ENCODE measurements at places on chromosomes 11 and 22.

- no peak for DNase-seq
These were observed 86.0 kb downstream of the MAML2 start for GRCh38 chr11:96257036-96257435.

- DNase-seq: no peak
These were observed 513.0 kb downstream of the SOX6 start for GRCh38 chr11:15843309-15843872.

DNA sequence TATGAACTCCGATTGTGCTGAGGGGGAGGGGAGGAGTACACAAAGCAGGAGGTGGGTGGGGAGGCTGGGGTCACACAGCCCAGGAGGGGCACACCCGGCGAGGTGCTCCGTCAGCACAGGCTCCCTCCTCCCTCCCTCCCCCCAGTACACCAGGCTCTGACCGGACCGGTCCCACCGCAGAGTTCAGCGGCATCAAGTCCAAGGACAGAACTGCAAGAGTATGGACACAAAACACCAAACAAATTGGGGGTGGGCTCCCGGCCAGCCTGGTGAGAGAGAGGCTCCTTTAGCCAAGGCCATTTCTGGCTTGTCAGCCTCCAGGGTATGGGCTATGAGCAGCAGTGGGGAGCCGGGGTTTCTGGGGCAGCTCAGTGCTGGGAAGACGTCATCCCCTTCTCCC is 68.3 kb downstream of the ST3GAL4 start:
- no peak for DNase-seq

GRCh38 chr11:12581923-12582322 is 92.3 kb upstream of the TEAD1 start:
- no peak for DNase-seq

DNA sequence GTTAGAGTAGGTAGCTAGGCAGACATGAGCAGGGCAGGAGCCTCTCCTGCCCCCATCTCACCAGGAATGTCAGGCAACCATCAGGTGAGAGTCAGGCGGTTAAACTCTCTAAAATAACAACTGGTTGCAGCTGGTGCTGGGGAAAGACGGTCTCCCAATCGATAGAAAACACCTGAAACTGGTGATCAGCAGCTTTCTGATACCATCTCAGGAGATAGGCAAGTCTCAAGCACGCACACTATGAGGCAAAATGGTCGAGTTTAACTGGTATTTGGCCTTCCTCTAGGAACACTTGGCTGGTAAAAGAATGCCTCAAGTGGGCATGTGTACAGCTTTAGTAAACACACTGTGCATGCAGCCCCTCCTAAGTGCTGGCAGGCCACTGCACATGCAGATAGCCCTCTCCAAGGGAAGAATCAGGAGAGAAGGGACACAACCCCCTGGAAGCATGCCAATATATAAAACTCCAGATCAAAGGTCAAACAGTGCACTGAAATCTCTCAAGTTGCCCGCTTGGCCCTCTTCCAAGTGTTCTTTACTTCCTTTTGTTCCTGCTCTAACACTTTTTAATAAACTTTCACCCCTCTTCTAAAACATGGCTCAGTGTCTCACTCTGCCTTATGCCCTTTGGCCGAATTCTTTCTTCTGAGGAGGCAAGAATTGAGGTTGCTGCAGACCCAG is 88.7 kb downstream of the USP35 start:
- no peak for DNase-seq

GRCh38 chr11:64859542-64860414 is 15.3 kb upstream of the CDC42BPG start:
- DNase-seq: no peak

DNA sequence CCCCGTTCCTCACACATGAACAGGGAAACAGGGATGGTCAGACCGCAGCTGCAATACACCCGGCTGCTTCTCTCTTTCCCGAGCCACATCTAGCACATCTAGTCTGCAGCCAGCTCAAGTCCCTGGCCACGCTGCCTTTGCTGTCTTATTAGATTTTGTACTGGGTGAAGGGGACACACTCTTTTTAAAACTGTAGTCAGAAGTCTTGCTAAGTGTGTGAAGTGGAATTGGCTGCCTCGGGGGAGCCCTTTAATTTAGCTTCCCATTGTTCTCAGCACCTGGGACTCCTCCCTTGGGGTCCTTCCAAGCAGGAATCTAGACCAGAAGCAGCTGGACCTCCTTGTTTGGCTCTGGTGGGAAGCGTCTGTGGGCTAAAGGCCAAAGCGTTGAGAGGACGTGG is 420.0 kb downstream of the CTTN start:
- no peak for DNase-seq

DNA sequence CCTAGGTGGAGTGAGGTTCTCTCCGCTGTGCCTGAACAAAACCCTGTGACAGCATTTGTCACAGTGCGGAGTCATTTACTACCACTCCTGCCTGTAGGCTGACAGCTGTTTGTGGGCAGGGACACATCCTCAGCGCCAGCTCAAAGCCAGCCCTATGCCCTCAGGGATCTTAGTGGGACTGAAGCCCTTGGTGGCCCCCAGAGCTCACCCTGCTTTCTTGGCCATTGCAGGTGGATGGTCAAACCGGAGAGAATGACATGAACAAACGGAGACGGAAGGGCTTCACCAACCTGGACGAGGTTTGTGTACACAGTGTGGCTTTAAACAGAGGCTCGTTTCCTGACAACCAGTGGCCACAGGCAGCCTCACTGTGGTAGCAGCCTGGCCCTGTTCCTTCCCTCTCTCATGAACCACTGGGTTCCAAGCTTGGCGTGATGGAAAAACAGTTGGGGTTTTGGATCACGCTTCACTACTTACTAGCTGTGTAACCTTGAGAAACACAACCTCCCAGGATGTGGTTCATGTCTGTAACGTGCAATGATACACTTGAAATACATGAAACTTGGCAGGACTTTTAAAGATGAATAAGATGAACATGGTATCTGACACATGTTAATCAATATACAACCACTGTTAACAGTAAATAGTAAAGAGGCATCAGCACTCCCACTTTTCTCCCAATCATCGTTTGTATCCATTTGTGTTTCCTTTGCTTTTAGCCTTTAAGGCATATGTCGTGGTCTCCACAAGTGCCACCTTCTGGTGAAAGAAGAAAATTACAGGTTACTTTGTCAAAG is 125.8 kb downstream of the MICAL2 start:
- DNase-seq: no peak

GRCh38 chr11:119673759-119674336 is 55.2 kb downstream of the NECTIN1 start:
- DNase-seq: no peak

DNA sequence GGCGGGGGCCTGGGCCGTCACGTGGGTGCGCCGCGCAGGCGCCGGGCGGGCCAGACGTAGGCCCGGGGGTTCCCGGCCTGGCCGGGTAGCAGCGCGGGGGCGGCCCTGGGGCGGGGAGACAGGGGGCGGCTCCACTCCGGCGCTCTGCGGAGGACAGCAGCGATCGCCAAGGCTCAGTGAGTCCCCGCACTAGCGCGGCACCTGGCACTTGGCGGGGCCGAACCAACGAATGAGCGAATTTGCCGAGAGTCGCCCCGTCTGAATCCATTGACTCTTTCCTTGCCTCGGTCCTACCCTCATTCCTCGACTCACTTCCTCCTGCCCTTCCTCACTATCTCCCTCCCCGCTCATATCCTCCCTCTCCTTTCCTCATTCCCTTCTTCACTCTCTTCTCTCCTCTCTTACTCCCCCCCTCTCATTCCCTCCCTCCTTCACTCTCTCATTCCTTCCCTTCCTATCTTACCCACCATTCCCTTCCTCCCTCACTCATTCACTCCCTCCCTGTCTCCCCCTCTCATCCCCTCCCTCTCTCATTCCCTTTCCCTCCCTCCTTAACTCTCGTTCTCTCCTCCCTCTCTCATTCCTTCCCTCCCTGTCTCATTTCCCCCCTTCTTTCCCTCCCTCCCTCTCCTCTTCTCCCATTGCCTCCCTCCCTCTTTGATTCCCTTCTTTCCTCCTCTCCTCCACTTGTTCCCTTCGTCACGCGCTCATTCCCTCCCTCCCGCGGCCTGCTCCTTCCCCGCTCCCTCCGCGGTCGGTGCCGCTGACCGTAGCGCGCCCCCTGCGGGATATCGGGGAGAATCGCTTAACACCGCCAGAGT is 476 bp upstream of the KLHL22 start:
- DNase-seq: peak; percentile 86

- no peak for DNase-seq
These were observed 99.9 kb downstream of the CD44 start for GRCh38 chr11:35238882-35239281.

- no peak for DNase-seq
These were observed 1.1 kb downstream of the SRSF8 start for GRCh38 chr11:95067841-95068219.

DNA sequence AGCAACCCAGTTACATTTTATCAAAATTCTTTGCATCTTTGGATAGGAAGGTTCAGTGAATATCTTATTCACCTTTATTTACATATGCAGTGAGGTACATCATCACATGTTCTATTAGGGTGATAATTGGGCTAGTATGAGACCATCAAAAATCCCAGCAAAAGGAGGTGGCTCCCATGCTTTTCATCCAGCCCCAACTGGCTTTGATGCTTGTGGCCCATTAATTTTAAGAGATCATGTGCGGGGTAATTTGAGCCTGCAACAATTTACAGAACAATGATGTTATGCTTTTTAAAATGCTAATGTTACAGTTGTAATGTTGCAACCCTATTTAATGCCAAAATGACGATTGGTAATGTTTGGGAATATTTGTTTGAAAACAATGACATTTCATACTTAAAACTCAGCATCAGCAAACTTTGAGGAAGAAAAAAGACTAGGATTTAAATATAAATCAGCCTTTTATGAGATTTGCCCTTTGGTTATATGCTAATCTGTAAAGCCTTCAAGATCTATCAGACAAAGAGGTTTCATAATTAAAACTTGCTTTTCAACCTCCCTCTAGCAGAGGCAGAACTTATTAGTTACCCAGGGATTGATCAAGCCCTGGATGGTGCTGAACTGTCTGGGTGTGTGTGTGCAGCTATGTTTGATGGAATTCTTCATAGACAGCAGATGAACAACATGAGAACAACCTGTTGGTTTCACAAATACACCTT is 183.5 kb upstream of the SORL1-AS1 start:
- DNase-seq: no peak

DNA sequence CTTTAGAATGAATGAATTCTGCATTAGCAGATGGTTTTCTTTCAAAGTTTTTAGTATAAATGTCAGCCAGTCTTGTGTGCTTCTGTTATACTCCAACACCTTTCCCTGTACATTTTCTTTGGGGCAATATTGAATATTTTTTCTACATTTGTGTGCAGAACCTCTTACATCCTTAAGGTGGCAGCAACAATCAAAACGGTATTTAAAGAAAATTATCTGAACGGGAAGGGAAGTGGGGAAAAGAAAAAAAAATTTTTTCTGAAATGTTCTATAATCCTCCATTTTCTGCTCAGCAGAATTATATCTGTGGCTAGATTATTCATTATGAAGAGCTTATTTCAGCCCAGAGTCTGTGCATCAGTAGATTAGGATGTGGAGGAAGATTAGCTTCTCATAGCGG is 347.3 kb upstream of the RAG2 start:
- no peak for DNase-seq

GRCh38 chr11:134945993-134946392 is 534.0 kb upstream of the B3GAT1 start:
- no peak for DNase-seq

DNA sequence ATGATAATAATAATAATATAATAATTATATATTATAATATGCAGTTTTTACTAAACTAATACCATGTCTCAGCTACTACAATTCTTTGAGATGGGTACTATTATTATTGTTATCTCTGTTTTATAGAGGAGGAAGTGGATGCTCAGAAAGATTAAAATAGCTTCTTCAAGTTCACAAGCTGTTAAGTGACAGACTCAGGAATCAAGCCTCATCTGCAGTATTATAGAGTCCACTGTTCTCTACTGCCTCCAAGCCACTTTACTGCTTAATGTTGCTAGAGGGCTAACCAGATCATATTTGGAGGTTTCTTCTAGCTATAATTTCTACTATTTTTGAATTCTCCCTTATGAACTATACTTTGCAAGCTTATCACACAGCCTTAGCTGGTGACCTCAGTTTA is 62.7 kb downstream of the CSTPP1 start:
- no peak for DNase-seq

DNA sequence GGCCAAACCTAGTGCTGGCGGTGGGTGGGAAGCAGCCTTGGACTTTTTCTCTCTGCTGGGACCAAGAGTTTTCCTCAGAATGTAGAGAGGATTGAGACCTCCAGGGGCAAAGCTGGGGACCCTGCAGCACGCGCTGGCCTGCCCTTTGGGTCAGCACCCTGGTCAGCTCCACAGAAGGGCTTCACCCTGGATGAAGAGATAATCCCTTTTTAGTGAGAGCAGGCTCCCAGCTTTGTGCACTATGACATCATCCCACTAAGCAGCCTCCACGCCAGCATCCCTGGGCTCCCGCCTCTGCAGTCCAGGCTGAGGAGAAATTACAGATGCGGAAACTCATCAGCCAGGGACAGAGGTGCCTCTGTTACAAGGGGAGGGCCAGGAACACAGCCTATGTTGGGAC is 23.5 kb downstream of the DRICH1 start:
- DNase-seq: no peak

DNA sequence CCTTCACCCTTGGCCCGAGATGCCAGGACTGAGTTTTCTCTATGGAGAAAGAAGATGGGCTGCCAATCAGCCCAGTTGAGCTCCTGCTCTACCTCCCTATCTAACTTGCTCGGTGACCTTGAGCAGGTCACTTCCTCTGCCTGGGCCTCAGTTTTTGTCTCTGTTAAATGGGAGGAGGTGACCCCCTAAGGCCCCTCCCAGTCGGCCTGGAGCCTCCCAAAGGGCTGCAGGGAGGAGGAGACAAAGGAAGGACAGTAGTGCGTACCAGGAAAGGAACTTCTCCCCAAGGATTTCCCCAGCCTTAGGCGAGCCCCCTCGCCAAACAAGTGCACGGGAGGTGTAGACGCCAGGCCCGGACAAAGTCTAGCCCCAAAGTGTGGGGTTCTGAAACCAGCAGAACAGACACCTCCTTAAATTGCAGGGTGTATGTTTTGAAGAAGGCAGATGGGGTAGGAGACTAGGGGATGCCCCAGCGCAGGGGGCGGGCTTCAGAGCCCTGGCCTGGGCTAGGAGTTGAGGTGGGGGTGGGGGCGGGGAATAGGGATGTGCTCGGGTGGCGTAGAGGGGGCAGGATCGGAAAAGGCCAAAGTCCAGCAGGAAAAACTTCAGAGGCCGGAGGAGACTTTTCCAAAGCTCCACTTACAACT is 1.0 kb downstream of the CBX7 start:
- DNase-seq: no peak

GRCh38 chr11:1121813-1122663 is 35.7 kb upstream of the MUC5AC start:
- DNase-seq: no peak

All from T follicular helper cell (primary cell).